K562 (cell line): ENCODE measurements at places on chromosomes 3 and 15. TPM values are rescaled to one million over a fixed set of nuclear protein-coding genes. Genes with fewer than 3 reads are reported as not detected.

Gene LRRC58
- total RNA-seq: 14.4 and 14.8 TPM in 2 replicates

Gene ATP13A5
- not detected in 2 replicates for total RNA-seq

Gene SERF2
- 867 and 903 TPM in 2 replicates for total RNA-seq

Gene SLC12A1
- total RNA-seq: not detected in 2 replicates
